ENCODE measurements at places on chromosomes 11 and 22.

- DNase-seq: no peak
Observed at GRCh38 chr22:47629273-47629711, 866.8 kb downstream of the TBC1D22A start.

DNA sequence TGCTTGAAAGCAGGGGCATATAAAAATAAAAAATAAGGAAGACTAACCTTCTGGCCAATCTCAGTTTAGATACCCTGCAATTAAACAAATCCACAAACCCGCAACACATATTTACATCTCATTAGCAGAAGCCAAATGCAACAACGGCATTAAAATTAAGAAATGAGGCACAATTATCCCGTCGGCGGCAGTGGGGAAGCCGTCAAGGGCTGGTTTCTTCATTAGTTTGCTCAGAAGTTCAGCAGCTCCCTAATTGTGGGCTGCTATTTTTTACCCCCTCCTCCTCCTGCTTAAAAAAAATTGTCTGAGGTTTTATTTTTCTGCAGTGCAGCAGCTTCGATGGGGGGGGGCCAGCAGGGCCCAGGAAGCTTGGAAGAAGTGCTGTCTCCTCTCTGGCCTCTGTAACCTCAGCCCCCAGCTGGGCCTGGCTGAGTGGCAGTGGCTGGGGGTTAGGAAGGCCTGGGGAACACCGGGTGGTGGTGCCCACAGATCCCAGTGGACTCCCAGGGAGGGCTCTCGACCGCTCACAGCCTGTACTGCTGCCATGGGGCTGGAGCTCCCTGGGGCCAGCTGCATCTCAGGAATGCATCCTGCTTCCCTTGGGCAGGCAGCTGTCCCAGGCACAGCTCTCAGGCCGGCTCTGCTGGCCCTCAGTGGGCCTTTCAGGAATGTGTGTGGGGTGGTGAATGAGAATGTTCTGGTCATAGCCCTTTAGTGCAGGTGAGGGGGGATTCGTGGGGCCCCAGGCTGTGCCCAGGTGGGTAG lies 148.7 kb upstream of the B3GAT1 start:
- no peak for DNase-seq

- no peak for DNase-seq
Observed at GRCh38 chr11:10746871-10747270, 4.2 kb upstream of the CTR9 start.

- DNase-seq: no peak
Observed at GRCh38 chr11:115497303-115497702, 6.9 kb downstream of the CADM1 start.

- no peak for DNase-seq
Observed at GRCh38 chr11:45252134-45252856, 33.8 kb downstream of the SYT13 start.

DNA sequence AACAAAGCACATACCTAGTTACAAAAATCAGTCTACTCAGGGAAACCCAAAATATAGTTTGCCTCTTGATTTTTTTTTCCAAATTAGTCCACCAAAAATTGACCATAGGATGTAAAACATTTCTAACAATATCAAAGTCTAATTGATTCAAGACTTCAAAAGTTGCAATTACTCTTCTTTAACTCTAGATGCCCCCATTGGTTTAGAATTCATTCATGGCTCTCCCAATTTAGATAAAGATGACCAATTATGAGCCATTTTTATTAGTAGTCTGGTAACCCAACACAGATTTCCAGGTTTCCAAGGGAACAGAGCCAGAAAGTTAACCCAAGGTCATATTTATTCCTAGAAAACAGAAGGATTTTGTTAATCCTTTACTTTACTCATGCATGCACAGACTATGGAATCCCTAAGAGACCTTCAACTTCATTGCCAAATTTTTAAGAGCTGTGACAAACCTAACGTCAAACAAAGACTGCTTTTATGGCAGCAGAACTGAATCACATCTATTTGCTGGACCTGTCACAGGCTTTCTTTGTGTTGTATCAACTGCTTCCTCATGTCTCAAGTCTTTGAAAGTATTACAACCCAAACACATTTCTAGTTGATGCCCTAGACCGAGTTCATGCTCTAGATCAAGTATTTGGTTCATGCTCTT lies 55.3 kb downstream of the C22orf42 start:
- DNase-seq: no peak

GRCh38 chr22:37762389-37762836 lies 45.3 kb upstream of the GCAT start:
- no peak for DNase-seq

DNA sequence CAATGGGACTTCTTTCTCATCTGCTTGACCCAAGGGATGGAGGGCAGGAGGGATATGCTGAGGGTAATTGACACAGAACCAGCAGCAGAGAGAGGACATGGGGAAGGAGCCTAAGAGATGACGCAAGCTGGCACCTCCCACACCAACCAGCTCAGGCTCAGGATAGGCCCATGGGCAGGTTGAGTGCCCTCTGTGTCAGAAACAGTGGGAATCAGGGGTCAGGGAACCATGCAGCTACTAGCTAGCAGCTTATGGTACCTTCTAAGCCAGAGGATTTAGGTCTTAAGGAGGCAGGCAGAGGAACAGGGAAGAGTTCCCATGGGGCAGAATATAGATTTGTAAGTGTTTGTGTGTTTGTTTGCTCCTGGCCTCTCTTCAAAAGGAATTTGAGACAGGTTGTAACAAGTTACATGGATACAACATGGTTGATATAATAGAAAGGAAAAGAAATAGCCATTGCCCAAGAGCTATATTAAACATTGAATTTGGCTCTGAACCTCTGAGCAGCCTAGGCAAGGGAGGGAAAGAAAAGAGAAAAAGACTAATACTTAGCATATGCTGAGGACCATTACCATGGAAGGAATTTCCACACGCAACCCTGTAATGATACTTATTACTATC lies 39.9 kb upstream of the NAV2 start:
- no peak for DNase-seq

- no peak for DNase-seq
Observed at GRCh38 chr11:65114538-65115171, 2.8 kb downstream of the ZNHIT2 start.

DNA sequence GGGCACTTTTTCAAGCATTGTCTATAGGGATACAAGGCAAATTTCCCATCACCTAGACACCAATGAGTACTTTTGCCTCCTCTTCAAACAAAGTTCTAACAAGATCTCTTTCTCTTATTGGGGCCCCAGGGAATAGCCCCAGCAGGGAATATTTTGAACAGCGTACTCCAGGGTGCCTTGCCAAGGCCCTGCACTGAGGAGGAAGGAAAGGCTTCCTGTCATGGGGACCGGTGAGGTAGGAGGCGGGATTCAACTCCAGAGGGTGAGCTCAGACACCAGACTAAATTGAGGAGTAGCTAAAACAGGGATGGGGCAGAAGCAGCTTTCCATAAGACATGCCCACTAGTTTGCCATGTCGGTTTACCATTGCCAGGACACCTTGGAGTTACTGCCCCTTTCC lies 28.0 kb upstream of the OR56B4 start:
- no peak for DNase-seq

DNA sequence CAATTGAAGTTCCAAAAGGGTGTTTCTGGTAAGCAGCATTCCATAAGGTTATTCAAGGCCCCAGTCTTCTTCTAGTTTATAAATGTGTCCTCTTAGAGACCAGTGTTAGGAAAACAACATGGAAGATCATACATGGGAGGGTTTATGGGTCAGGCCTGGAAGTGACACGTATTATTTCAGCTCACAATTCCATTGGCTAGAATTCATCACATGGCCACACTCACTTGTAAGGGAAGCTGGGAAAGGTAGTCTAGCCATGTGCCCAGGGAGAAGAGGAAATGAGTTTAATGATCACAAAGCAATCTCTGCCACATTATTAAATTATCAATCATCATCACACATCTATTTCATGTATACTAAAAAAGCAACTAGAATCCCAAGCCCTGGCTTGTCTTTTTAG lies 181.7 kb upstream of the TBCEL start:
- DNase-seq: no peak

DNA sequence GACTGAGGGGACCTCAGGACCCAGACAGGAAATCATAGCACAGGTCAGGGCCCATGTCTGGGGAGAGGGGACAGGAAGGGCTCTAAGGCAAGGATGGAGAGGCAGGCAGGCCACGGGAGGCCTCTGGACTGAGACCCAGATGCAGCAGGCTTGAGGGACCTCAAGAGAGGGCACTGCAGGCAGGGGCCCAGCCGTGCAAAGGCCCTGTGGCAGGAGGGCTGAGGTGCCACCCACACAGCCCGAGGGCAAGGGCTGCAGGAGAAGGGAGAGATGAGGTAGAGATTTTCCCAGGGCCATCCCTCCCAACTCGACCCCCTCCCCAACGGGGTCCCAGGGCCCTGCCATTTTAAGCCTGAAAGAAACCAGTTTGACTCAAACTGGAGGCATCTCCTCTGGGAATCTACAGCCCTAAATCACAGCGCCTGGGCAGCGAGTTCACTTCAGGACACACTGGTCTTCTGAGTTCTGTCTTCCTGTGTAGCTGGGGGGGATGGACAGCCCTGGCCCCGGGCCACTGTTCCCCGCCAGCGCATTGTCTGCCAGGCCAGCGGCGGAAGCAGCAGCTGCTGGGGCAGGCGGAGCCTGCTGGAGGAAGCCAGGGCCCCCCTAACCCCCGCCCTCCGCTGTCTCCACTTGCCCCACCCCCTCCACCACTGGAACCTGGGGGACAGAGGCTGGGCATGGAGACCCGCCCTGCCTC lies 20.3 kb upstream of the WNT7B start:
- peak; percentile 63 for DNase-seq

DNA sequence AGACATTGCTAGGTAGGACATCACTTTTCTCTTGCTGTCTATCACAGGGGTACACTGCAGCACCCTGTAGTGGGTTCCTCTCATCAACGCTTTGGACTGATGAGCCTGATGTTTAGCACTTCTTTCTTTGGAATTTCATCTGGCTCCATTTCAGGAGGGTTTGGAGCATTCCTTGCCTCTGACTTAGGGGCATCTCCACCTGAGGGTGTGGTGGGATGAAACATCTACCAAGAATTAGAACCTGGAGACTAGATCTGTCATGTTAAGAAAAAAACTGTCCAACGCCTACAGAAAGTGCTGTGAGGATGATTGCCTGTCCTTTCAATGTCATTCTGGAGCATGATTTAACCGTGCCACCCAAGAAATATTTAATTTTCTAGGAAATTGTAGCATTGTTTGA lies 648.4 kb downstream of the ETS1 start:
- no peak for DNase-seq

DNA sequence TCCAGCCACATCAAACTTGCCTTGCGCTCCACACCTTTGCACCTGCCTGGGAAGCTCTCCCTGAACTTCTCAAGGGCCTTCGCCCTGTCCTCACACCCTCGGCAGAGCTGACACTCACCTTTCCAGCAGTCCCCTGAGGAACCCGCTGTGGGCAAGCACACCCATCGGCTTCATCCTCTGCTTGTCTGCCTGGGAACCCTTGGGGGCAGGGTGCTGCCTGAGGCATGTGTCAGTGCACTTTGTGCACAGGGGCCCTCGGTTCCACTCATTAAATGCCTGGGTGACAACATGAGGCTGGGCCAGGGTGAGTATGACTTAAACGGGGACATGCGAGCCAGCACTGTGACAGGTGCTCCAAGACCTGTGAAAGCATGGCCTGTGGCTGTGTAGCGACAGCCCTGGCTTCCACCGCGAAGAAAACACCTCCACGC lies 2.6 kb upstream of the LRFN4 start:
- no peak for DNase-seq

DNA sequence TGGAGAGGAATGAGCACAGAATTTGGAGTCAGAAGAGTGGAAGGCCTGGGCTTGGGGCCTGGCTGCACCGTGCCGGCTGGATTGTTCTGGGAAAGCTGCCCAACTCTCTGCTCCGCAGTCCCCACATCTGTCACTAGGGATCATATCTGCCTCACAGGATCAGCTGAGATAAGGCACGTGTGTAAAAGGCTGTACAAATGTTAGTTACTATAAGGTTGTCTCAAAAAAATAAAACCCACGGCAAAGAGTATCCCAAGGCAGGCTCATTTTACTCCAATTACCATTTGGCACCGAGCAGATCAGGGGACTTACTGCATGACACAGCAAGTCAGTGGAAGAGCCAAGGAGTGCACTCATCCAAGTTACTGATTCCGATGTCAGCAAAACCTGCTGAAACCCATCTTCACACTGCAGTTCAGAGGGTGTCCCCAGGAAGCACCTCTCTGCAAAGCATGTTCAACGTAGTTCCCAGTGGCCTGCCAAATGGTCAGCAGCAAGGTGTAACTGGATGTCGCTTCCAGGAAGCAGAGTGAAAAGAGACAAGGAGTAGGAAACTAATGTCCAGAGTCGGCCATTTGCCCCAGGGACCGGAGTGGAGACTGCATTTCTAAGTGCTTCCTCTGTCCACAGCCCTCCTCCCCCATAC lies 18.1 kb upstream of the MRTFA start:
- no peak for DNase-seq

DNA sequence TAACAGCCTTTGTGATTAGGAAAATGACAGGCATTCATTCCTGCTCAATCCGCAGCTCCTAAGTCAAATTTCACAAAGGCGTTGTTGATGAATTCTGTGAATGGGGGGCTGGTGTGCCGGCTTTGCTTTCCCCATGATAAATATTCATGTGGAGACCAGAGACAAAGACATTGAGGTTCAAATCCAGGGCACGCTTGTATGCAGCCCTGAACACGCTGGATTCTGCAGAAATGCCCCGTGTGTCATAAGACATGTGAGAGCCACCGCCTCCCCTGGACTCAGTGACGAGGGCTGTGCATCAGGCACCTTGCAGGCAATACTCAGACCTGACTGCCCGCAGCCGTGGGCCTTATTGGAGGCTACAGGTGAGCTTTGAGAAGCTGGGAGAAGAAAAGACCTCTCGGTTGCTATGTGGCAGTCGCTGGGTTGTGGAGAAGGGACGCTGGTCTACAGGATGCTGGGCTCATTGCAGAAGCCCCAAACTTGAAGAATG lies 906.2 kb downstream of the BRD1 start:
- DNase-seq: peak; percentile 78

- DNase-seq: no peak
Observed at GRCh38 chr11:75305452-75305851, 46.0 kb downstream of the ARRB1 start.

Measured in nucleus accumbens (tissue), 56 donors.